ENCODE measurements at places on chromosomes 4 and X. TPM values are rescaled to one million over a fixed set of nuclear protein-coding genes. Genes with fewer than 3 reads are reported as not detected.
A peak's percentile ranks its signal among the peaks of the same experiment; 100 is the strongest.

UGT2B7 gene
- total RNA-seq: 0.33 TPM

GAGE12J gene
- total RNA-seq: not detected

POF1B gene
- total RNA-seq: 19.5 TPM

- H3K27me3 ChIP-seq: peaks cover 13% of the 10 kb centered on the region
- H3K36me3 ChIP-seq: no peaks in the 10 kb centered on the region
- no peaks in the 10 kb centered on the region for H3K4me1 ChIP-seq
- H3K4me3 ChIP-seq: no peak overlapping the region
These were observed 159.4 kb downstream of the OPHN1 start for GRCh38 chrX:68273887-68274286.

GRCh38 chr4:2930135-2930757 lies 33.0 kb downstream of the NOP14 start:
- peaks cover 22% of the 10 kb centered on the region for H3K4me1 ChIP-seq
- DNase-seq: peak; percentile 50
- no peaks in the 10 kb centered on the region for H3K27me3 ChIP-seq
- peaks cover 5% of the 10 kb centered on the region for H3K36me3 ChIP-seq
- H3K4me3 ChIP-seq: peak overlapping the region; percentile 28
- peak overlapping the region; percentile 95 for H3K27ac ChIP-seq

DNA sequence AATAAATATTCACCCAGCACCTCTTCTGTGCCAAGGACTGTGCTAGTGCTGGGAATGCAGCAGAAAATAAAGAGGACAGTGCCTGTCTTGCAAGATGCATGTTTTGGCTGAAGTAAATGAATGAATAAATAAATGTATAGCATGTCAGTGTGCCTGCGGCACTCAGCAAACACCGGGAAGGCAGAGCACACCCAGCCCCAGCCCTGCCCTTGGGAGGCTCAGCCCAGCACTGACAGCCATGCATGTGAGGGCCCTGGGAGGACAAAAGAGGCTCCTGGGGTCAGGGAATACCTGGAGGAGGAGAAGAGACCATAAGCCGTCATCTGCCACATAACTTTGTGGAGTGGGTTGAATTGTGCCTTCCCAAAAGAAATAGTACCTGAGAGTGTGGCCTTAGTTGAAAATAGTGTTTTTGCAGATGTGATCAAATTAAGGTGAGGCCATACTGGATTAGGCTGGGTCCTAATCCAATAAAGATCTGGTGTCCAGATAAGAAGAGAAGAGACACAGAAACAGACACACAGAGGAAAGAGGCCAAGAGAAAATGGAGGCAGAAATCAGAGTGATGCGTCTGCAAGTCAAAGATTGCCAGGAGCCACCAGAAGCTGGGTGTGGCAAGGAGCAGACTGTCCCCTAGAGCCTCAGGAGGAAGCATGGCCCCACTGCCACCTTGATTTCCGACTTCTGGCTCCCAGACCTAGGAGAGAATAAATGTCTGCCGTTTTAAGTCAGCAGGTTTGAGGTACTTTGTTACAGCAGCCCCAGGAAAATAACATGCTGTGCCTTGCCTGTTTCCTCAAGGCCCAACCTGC lies 16.3 kb downstream of the C4orf50 start:
- no peak overlapping the region for H3K4me3 ChIP-seq
- H3K27me3 ChIP-seq: no peaks in the 10 kb centered on the region
- no peak for DNase-seq
- no peak overlapping the region for H3K27ac ChIP-seq
- H3K4me1 ChIP-seq: no peaks in the 10 kb centered on the region

DNA sequence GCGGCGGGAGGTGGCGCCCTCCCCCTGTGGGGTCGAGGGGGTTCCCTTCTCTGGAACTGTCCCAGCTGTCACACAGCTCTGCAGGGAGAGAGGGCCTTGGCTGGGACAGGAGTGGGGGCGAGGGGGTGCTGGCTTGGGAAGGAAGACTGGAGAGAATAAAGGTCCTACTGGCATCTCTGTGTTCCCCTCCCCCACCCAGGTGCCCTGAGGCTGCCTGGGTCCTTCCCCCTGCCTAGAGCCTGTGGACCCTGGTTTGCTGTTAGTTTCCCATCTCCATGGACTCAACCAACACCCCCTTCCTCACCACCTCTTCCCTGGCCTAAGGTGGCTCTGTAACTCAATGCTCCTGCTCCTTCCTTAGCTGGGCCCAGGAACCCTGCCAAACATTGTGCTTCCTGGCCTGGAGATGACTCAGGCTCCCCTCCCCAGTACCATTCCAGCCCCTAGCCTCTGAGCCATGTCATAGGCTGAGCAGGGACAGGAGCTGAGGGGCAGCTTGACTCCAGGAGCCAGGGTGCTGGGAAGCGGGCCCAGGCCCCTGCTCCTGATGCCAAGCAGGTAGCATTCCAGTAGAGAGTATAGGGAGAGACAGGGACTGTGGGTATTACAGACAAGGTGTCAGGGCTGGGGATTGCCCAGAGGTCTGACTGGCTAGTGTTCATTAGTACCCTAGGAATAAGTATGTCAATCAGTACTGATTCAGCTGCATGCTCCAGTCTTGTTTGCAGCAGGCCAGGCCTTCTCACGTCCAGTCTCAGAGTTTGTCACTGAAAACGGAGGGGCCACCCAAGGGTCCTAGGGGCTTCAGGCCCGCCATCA lies 100.7 kb downstream of the EFNB1 start:
- no peaks in the 10 kb centered on the region for H3K36me3 ChIP-seq
- H3K4me3 ChIP-seq: no peak overlapping the region
- no peak overlapping the region for H3K27ac ChIP-seq
- peaks cover 35% of the 10 kb centered on the region for H3K27me3 ChIP-seq
- H3K4me1 ChIP-seq: no peaks in the 10 kb centered on the region

DNA sequence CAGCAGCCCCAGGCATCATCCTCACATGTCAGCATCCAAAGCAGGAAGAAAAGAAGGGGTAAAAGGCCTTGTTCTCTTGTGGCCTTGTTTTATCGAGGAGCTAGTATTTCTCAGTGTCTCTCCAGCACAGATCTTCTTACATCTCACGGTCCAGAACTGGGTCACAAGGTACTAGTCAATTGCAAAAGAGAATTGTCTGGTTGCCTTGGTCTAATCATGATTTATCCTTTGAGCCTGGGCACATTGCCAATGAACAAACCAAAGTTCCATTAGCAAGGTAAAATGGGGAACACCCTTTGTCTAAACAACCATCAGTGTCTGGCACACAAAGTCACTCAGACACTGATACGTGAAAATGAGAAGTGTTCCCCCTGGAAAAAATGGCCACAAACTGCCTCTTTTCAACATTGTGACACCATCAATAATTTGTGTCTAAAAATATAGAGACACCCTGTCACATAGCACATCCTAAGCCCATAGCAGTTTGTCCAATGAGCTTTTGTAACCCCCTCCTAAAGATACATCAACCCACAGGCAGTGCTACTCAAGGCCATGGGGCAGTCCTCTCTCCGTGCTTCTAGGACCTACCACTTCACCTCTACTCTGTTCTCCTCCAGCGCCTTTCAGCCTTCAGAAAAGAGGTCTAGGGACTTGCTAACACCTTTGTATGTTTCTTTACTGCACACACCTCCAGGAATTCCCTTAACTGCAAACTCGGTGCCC lies 534.4 kb downstream of the MID1IP1 start:
- no peaks in the 10 kb centered on the region for H3K4me1 ChIP-seq
- no peak for DNase-seq
- no peak overlapping the region for H3K4me3 ChIP-seq
- no peaks in the 10 kb centered on the region for H3K36me3 ChIP-seq
- H3K27ac ChIP-seq: peak overlapping the region; percentile 5
